ENCODE measurements at places on chromosomes 12 and 14. TPM values are rescaled to one million over a fixed set of nuclear protein-coding genes. Genes with fewer than 3 reads are reported as not detected.

PDE3A gene
- total RNA-seq, result 3.6 TPM

C12orf54 gene
- total RNA-seq, result not detected

MDP1 gene
- 15.9 TPM for total RNA-seq

PTGER2 gene
- 0.25 TPM for total RNA-seq

CCDC85C gene
- 21.1 TPM for total RNA-seq

GUCY2C gene
- not detected for total RNA-seq
